ENCODE measurements at places on chromosomes 12 and 14. TPM values are rescaled to one million over a fixed set of nuclear protein-coding genes. Genes with fewer than 3 reads are reported as not detected.

DNA sequence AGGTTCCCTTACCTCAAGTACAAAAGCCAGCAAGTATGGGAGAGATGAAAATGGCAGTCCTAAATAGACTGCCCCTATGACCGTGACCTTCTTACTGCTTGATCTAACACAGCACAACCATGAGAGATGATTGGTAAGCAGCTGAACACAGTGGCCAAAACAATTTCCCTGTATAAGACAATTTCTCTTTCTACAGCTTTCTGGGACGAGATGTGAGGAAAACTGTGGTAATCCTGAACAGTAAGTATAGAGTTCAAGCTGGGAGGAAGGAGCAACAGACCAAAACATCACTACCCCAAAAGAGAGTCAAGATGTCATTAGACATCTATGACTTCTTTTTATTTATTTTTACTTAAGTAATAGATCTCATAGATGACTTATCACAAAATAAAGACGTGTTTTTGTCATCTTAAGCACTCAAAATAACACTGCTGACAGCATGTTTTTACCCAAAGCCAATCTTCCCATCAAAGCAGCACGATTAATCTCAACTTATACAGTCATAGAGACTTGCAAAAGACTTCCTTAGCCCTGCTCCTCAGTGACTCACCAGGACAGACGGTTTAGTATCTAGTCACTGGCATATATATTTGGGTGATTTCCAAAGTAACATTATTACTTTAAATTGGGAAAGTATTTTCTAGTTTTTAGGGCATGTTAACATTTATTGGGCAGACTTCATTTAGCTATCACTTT lies 3.7 kb downstream of the TMEM52B start:
- no peak for DNase-seq

The KIF26A gene
- polyA plus RNA-seq: 11.6 TPM

GRCh38 chr14:38578278-38578681 lies 322.4 kb upstream of the CLEC14A start:
- DNase-seq: no peak

DNA sequence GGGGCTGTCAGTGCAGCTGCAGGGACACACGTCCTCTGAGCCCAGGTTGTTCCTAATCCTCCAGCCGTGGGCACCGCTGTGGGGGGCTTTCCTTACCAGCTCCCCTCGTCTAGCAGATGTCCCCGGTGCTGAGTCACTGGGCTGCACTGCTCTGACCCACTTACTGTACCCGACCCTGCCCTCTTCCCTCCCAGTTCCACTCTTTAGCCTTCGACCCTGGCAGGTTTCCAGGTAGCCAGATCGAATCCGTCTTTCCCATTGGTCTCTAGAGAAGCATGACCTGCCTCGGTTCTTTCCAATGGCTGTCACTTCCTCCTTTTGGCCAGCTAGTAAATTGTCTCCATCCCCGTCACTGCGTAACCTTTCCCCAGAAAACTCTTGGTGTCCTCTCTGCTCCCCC lies 48.4 kb downstream of the ELK3 start:
- no peak for DNase-seq

The PRIMA1 gene
- 1.4 TPM for polyA plus RNA-seq

- DNase-seq: no peak
Observed at GRCh38 chr14:105099778-105100177, 34.5 kb upstream of the GPR132 start.

GRCh38 chr14:62301080-62301479 lies 538.9 kb downstream of the SNAPC1 start:
- no peak for DNase-seq

The PLEKHG7 gene
- 0.52 TPM for polyA plus RNA-seq

The GPR132 gene
- polyA plus RNA-seq: 0.31 TPM

The PRH2 gene
- 0.41 TPM for polyA plus RNA-seq

DNA sequence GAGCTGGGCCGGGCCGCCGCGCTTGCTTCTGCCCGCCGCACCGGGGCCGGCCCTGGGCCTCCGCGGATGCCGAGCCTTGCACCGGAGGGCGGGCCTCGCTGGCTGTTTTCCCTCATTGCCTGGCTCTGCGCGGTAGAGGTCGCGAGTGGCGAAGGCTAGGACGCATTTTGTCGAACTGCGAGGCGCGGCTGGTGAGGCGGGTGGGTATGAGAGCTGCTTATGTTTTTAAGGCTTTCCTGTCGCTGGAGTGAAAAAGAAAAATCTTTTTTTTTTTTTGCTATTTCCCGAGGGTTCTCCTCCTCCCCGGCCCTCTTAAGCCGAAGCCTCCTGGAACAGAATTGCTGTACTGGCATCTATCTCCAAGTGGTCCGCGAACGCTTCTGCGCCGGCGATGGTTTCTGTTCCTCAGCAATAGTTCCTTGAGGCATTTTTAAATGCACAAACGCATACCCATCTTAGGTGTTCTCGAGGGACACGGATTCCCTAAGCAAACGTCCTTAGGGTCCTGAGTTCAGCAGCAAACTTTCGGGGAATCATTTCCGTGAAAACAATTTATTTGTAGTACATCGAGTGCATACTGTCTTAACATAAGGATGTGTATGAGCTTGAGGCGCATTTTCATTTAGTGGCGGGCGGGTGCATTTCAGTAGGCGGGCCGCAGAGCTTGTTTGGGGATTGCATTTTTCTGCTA lies 631 bp downstream of the RESF1 start:
- DNase-seq: peak; percentile 54

GRCh38 chr12:119446459-119446858 lies 111.9 kb downstream of the CCDC60 start:
- no peak for DNase-seq

GRCh38 chr14:52551205-52551604 lies 1.1 kb downstream of the TXNDC16 start:
- DNase-seq: no peak

The PGF gene
- 10.7 TPM for polyA plus RNA-seq

The RASSF9 gene
- 16.7 TPM for polyA plus RNA-seq

The RDH16 gene
- polyA plus RNA-seq: 1.6 TPM

GRCh38 chr14:24347134-24347533 lies 7.3 kb upstream of the RIPK3 start:
- DNase-seq: no peak

The TESPA1 gene
- polyA plus RNA-seq: 0.24 TPM
